ENCODE measurements at places on chromosomes 12 and 14.

GRCh38 chr12:108798551-108799221, 58.7 kb downstream of the SSH1 start:
- no peak for DNase-seq

DNA sequence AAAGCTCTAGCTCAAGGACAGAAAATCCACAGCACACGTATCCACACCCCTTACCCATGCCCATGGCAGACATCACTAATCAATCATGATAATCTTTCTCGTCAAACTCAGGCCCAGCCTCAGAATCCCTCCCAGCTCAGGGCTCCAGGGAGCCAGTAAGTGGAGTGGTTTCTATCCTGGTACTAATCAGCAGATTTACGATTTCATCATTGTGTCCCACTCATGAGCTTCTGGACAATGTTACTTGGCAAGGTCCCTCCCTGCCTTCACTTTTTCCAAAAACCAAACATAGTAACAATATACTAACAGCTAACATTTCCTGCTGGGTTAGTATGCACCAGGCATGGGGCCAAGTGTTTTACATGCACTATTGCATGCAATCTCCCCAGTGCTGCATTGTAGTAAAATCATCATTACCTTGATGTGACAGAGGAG, 45.8 kb upstream of the NCOR2 start:
- DNase-seq = no peak

DNA sequence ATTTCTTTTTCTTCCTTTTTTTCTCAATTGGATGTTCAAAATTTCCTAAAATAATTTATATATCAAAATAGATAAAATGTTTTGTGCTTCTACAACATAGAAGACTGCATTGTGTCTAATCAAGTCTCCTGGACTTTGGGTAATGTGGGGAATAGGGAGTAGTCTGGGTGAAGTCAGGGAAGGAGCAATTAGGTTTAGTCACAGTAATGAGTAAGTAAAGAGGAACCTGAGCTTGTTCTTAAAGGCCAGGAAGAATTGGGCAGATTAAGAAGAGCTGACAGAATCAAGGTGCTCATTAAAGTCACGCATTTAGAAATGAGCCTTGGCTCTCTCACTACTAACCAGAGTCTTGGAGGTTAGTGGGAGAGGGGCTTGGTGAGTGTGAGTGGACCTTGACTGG, 233.3 kb upstream of the SSTR1 start:
- no peak for DNase-seq

DNA sequence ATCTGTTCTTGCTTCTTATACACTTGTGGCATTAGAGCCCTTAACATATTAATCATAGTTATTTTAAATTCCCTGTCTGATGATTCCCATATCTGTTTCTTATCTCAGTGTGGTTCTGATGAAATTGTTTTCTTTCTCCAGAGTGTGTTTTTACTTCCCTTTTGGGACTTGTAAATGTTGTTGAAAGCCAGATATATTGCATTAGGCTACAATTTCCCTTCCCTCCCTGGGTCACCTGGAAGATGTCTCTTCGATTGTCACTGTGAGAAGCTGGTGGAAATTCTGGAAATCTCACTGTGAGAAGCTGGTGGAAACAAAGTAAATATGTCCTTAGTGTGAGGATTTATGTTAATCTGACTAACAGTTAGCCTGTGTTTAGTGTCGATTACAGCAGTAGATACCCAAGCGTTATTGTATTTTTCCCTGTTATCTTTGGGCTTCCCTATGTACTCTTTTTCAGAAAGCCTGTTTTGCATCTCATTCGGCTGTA, 717.3 kb downstream of the TRHDE start:
- no peak for DNase-seq

GRCh38 chr12:99746538-99746937, 99.0 kb downstream of the GARIN6 start:
- peak; percentile 15 for DNase-seq

GRCh38 chr12:5171701-5172100, 128.0 kb downstream of the KCNA5 start:
- DNase-seq = peak; percentile 77

DNA sequence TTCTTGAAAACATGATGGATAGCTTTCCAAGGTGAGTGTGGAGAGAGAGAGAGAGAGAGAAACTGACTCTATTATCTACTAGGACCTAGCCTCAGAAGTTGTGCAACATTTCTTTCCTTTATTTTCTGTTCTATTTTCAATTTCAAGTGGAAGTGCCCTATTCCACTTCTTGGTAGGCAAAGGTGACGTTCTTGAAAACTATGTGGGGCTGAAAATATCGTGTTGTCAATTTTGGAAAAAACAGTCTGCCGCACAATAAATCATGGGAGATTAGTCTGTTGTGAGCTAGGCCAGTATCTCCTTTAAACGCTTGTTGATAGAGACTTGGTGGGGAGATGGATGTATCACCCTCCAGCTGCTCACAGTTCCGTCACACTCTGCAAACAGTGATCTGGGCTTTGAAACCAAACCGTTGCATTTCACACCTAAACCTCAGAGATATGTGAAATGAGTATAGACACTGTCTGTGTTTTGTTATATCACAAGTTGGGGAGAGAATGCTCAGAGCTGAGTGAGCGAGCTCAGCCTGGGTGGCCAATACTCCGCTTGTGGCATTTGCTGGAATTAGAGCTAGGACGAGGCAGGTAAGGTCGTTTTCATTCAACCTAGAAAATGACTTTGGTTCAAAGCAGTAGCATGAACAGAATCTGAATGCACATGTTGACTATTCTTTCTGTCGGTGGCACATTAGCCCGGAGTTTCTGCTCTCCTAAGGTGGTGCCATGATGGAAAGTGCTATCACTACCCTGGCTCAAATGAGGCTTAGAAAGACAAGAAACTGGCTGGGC, 75.1 kb upstream of the ST8SIA1 start:
- no peak for DNase-seq

GRCh38 chr12:110349514-110350151, 53.9 kb downstream of the ANAPC7 start:
- DNase-seq = no peak
